ENCODE measurements at places on chromosomes 2 and 18.

GRCh38 chr18:11689669-11690565 lies 853 bp downstream of the GNAL start:
- DNase-seq, result no peak

DNA sequence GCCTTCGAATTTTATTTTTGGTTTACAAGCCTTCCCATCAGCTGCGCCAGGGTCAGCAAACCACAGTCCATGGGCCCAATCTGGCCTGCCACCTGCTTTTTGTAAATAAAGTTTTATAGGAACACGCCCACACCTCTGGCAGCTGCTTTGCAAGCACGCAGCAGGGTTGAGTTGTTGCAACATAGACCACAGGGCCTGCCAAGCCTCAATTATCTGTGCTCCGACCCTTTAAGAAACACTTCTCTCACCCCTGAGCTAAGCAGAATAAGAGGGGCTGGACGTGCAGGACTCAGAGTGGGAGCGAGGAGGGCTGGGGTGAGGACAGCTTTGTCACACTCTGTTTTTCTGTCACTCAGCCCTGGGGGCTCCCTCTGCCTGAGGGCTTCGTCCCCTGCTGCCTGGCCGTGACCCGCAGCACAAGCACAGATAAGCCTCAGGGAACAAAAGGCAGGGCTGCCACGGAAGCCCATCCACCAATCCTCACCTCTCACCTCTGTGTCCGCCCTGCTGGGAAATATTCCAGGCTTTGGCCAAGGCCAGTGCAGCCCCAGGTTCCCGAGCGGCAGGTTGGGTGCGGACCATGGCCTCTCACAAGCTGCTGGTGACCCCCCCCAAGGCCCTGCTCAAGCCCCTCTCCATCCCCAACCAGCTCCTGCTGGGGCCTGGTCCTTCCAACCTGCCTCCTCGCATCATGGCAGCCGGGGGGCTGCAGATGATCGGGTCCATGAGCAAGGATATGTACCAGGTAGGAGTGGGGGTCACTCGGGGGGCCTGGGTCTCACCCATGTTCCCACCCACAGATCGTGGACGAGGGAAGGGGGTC lies at the start of gene AGXT:
Gene AGXT, plus strand, starts transcription at position 539 of the 823 bp plus-strand sequence. Its CDS starts 42 bp downstream, at position 581.
- no peak for DNase-seq

GRCh38 chr2:29202819-29203495 lies 87.7 kb downstream of the CLIP4 start:
- no peak for DNase-seq

DNA sequence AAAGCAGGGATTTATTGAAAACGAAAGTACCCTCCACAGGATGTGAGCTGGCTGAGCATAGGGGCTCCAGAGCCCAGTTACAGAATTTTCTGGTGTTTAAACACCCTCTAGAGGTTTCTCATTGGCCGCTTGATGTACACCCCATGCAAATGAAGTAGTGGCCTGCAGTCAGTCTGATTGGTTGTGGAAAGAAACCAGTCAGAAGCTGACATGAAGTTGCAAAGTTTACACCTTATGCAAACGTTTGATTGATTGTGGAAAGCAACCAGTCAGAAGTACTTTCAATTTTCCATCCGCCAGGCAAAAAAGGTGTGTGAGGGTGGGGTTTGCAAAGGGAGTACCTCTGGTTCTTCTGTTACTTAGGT lies 62.3 kb downstream of the VWA3B start:
- no peak for DNase-seq

DNA sequence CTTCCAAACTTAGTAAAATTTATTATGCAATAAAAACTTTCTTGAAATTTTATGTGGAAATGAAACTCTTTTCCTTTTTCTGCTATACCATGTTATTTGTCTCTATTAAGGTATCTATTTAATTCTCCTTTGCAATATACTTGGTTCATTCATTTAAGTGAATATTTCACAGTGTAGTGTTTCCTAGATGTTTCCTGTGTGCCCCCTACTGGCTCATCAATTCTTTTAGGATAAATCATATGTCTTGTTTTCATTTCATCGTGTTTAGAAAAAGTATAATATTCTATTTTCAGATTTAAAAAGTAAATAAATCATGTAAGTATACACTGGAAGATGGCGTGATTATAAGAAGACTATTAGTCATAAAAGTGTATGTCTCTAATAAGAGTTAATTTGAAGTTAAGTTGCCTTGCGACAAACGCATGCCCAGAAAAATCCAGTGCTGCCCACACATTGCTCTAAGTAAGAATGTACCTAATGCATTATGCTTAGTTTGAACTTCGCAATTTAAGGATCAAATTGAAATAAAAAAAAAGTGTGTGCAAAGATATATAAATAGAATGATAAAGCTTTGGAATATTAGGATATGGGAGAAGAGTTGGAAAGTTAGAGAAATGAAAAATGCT lies 525.4 kb downstream of the KCNJ3 start:
- no peak for DNase-seq

DNA sequence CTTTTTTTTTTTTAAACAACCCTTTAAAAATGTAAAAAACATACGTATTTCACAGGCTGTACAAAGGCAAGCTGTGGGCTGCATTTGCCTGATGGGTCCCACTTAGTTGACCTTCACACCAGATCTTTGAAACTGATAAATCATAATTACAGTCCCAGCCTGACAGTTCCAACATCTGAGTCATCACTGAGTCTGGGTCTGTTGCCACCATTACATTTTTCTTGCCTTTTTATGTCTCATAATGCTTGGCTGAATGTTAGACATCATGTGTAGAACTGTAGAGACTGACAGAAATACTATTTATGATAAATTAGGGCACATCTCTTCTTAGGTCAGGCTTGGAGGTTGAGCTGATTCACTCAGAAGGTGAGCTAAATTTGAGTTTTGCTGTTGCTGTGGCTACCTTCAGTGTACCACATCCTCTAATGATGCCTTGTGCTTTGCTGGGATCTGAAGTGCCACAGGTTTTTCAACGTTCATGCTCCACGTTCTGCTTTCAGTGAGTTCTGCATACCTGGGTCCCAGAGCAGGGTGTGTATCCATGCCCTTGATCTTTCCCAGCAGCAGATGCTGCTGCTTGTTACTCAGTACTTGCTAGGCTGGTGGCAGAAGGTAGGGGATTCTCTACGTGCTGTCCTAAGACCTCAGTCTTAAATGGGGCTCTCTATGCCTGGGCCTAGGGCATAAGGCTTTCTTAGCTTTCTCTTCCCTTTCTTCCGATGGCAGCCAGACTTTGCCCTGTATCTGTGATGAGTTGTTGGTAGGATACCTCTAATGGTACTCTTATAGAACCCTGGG lies 160.6 kb upstream of the SMAD7 start:
- no peak for DNase-seq

DNA sequence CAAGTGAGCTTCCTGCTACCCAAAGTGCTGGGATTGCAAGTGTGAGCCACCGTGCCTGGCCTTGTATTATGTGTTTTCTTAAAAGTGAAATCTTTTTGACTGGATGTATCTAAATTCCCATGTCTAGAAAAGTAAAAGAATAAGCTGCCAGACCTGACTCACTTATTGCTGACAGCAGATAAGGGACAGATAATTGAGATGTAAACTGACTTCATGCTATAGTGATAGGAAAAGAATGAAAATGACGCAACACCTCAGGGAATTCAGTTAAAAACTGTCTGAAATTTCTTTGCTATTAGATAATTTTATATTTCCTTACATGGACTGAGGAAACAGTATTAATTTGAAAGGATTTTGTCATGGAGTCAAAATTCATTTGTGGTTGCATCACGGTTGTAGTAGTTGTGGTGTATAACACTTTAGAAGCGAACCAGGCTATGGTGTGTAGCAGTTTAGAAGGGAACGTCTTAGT lies 19.4 kb downstream of the TTC27 start:
- DNase-seq, result no peak

- no peak for DNase-seq
Measured at GRCh38 chr2:106115250-106115649, 78.9 kb downstream of the UXS1 start.

- no peak for DNase-seq
Measured at GRCh38 chr18:31424383-31424988, 23.1 kb upstream of the DSG3 start.

DNA sequence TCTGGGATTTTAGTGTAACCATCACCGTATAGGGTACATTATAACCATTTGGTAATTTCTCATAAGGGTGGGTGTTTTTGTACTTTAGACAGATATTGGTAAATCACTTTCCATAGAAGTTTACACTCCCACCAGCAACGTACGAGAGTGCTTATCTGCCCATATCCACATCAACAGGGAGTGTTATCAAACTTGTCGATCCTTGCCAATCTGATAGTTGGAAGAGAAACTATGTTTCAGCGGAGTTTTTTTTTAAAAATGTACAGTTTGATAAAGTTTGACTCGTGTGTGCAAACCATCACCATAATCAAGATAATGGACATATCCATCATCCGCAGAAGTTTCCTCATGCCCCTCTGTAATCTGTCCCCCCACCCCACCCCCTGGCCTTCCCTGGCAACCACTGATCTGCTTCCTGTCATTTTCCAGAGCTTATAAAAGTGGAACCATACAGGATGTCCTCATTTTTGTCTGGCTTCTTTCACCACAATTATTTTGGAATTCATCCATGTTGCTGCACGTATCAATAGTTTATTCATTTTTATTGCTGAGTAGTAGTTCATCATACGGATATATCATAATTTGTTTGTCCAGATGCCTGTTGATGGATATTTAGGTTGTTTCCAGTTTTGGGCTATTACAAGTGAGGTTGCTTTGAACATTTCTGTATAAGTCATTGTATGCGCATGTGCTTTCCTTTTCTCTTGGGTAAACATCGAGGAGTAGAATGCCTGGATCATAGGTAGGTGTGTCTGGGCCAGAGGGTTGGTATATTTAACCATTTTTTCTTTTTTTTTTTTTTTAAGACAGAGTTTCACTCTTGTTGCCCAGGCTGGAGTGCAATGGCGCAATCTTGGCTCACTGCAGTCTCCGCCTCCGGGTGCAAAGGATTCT lies 18.6 kb downstream of the GLI2 start:
- no peak for DNase-seq

DNA sequence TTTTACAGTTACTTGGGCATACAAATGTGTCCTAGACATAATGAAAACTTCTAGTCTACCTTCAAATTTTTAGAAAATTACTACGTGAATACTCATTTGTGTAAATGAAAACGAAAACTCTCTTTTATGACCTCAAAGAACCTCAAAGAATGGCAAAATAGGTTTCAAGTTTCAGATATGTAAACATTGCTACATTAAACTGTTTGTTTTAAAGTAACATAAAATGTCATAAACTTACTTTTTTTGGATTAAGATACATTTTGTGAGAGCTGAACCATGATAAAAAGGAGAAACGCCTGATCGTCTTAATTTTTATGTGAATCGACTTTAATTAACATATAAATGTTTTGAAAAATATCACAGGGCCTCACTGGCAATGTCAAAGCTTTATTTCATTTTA lies 91.4 kb downstream of the PPP1R1C start:
- no peak for DNase-seq

GRCh38 chr2:164186591-164186990 lies 434.7 kb downstream of the GRB14 start:
- DNase-seq, result no peak

- DNase-seq, result no peak
Measured at GRCh38 chr2:208013285-208014178, 11.8 kb downstream of the PLEKHM3 start.

- no peak for DNase-seq
Measured at GRCh38 chr2:64913357-64913869, 75.8 kb upstream of the SLC1A4 start.

- no peak for DNase-seq
Measured at GRCh38 chr2:38945372-38945771, 55.7 kb downstream of the ARHGEF33 start.

- peak; percentile 33 for DNase-seq
Measured at GRCh38 chr2:64945973-64946768, 43.0 kb upstream of the SLC1A4 start.

DNA sequence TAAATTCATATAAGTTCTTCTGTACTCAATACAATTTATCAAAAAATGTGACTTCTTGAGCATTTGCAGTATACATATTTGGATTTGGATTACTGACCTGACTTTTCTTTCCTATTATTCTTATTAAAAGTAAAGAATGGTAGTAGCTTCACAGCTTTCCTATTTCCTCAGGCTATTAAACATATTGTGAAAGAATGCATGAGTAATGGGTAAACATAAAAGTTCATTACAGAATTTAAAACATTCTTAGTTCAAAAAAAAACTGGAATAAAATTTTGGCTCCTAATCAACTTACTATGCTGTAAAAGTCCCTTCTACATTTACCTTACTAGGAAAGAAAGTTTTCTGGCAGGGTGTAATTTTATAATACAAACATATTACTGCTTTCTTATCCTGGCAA lies 27.3 kb upstream of the C2orf66 start:
- DNase-seq, result no peak

DNA sequence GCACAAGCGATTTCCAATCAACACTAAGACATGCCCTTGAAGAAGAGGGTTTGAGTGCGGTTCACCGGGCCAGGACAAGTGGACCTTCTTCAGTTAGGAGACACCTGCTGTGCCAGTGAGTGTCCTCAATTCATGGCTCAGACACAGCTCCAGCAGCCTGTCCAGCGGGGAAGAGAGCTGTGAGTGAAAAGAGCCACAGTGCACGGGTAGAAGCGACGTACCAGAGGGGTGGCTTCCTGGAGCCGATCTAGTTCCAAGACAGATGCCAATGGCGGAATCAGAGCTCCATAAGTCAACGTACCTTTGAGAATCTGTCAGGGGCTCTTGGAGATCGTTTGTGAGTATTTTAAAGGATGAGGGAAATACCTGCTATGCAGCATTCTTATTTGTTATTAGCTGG lies 119.9 kb upstream of the SALL3 start:
- DNase-seq, result no peak
